ENCODE measurements at places on chromosomes 5 and 9.

GRCh38 chr9:98410185-98410697, 154.8 kb upstream of the TBC1D2 start:
- DNase-seq: no peak

- DNase-seq: no peak
Observed at GRCh38 chr9:122325124-122325523, 45.7 kb upstream of the PTGS1 start.

DNA sequence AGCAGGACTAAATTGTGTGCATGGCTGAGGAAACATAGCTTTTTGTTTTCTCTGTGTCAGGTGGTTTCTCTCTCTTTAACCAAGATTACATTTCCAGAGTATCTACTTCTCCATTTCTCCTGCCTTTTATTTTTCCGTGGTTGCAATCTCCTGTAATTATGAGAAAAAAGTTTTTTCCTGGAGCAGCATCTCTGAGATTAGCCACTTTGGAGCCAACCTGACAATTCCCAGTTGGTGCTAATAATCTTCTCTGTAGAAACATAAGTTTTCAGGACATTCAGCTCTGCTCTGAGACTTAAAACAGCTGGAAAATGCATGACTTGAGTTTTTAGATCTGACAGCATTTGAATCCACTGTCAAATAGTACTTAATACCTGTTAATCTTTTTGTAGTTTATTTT, 67.1 kb upstream of the GAS1 start:
- no peak for DNase-seq

- DNase-seq: peak; percentile 90
Observed at GRCh38 chr9:91949946-91950664, at the start of gene ROR2. ROR2 (minus strand) TSS chr9:91950228.

- no peak for DNase-seq
Observed at GRCh38 chr9:126752376-126752775, 52.5 kb upstream of the ZBTB43 start.

- no peak for DNase-seq
Observed at GRCh38 chr5:71880536-71880935, 161.5 kb downstream of the CARTPT start.

- DNase-seq: no peak
Observed at GRCh38 chr5:163401271-163401670, 36.1 kb upstream of the CCNG1 start.

DNA sequence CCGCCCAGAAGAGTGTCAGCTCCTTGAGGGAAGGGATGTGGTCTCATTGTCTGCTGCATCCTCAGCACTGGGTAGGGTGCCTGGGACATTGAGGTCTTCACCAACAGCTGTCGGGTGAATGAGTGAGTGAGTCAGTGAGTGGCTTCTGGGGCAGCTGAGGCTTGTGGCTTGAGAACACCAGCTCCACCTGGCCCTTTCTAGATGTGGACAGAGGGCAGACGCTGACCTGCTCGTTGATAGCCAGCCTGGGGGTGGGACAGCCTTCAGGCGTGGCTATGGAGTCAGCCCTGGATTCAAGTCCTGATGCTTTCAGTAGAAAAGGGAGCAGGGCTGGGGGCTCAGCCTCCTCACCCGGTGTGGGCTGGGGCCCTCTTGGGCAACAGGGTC, 215.1 kb downstream of the C9orf50 start:
- DNase-seq: no peak

DNA sequence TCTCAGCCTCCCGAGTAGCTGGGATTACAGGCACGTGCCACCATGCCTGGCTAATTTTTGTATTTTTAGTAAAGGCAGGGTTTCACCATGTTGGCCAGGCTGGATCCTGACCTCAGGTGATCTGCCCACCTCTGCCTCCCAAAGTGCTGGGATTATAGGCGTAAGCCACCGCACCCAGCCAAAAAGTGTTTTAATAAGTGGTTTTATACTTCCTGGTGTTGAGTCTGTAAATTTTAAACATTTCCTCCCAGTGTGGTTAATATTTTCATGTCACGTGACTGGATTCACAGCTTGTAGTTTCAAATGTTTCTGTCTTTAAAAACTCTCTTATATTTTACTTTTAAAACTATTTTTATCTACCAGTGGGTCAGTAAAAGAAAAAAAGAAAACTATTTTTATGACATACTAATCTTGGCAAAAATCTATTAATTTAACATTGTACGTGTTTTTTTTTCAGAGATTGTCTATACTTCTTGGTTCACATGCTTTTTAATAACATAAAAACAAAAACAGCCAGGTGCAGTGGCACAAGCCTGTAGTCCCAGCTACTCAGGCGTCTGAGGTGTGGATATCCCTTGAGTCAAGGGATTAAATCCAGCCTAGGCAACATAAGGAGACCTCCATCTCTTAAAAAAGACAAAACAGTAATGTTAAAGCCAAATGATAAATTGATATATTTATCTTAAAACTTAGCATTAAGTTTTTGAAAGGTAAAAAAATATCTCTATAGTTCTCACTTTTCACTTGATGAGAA, 117.1 kb downstream of the DMXL1 start:
- DNase-seq: no peak

- DNase-seq: no peak
Observed at GRCh38 chr5:122581629-122582028, 193.3 kb upstream of the SNX2 start.

- no peak for DNase-seq
Observed at GRCh38 chr5:62465985-62466925, 53.7 kb downstream of the IPO11 start.

GRCh38 chr9:127051881-127052595, 70.4 kb downstream of the ANGPTL2 start:
- DNase-seq: no peak

GRCh38 chr5:150241298-150242160, 48.0 kb downstream of the CAMK2A start:
- DNase-seq: no peak

GRCh38 chr5:152869971-152870370, 464.9 kb upstream of the NMUR2 start:
- no peak for DNase-seq

DNA sequence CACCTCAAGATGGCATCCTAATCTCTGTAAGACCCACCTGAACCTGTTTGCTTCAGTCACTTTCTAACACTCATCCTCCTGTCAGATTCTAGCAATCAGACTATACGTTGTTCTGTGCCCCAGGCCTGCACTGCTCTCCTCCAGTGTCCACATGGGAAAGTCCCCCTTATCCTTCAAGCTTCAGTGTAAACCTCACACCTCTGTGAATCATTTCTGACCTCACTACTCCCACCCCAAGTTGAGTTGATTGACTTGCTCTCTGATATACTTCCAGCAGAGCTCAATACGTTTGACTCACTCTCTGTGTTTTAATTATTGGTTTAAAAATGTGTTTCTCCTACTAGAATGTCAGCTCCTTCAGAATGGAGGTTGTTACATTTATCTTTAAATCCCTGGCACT, 240.2 kb downstream of the FBXL17 start:
- no peak for DNase-seq

GRCh38 chr5:139193928-139194327, 4.2 kb downstream of the SIL1 start:
- no peak for DNase-seq

DNA sequence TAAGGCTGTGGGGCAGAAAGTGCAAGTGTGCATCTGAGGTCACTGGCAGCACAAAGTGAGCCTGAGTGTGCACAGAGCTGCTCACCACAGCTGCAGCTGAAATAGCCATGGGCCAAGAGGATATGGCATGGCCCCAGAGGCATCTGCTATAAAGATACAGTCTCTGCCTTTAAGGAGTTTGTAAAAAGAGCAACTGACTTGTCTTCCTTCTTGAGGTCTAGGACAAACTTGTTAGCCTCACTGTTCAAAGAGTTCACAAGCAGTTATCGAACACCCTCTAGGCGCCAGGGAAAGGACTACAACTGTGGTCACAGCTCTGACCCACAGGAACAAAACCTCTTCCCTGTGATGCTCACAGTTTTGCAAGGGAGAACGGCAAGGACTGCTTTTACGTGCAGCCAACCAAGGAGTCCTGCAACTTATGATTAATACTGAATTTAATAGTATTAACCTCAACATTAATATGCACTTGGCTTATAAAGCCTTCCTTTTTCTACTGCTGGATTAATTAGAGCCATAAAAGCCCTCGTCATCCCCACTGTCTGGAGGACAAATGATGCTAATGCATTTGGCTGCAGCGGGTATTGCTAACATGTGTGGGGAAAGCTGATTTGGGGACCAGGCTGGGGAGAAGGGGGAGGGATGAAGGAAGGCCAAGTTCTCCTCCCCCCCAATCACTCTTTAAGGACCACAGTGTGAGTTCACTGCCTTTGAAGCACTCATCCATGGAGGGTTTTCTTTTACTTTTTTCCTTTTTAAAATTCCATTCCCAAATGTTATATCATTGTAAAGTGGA, 189.8 kb upstream of the TRIM32 start:
- no peak for DNase-seq

GRCh38 chr5:131952301-131952857, 6.9 kb upstream of the MEIKIN start:
- no peak for DNase-seq

- DNase-seq: no peak
Observed at GRCh38 chr9:113482341-113482740, 18.8 kb downstream of the RGS3 start.

GRCh38 chr9:25994605-25995004, 316.4 kb upstream of the TUSC1 start:
- no peak for DNase-seq

DNA sequence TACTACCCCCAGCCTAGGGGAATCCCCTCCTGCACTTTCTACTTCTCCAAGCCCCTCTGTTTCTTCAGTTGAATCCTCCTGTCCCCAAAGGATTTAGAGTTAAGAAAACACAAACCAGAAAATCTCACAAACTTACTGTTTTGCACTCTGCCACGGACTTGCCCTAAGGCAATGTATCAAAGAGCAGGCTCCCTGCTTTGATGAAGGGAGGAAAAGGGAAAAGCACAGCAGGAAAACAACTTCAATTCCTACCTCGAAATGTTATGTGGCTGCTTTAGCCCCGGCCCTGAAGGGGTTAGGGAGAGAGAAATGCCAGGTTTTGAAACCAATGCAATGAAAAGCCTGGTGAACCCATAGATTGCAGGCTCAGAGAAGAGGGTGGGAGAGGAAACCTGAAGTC, 254.7 kb downstream of the MAN2A1 start:
- no peak for DNase-seq

DNA sequence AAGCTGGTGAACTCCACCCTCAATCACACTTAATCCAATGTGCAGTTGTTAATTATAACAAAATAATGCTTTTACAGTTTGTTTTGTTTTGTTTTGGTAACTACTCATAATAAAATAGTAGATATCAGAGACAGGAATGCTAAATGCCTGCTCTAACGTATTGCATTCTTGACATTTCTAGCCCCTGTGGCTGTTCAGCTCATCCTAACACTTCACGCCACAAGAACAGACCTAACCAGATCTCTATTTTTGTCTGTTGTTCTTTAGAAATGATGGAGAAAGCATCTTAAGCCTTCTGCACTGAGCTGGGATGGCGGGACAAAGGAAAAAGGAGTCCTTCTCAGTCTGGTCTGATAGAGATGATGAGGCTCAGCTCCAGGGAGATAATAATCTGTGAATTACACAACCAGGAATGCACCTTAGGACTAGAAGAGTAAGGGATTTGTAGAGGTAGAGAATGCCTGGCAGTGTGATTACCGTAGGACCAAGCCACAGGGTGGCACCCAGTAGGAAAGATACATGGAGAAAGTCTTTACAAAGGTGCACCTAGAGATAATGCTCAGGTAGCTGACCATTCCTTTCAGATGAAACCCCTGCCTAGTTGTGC, 628.8 kb downstream of the PDE4D start:
- DNase-seq: no peak

- no peak for DNase-seq
Observed at GRCh38 chr5:180006141-180006540, 65.4 kb downstream of the RNF130 start.

GRCh38 chr5:132501629-132501956, 11.0 kb upstream of the IRF1 start:
- no peak for DNase-seq

- no peak for DNase-seq
Observed at GRCh38 chr5:109250533-109251329, 159.0 kb downstream of the PJA2 start.

GRCh38 chr9:90433398-90433941, 209.2 kb downstream of the DIRAS2 start:
- DNase-seq: no peak

Measured in ovary (tissue), 10 donors.